ENCODE measurements at places on chromosomes 13 and 19.
A peak's percentile ranks its signal among the peaks of the same experiment; 100 is the strongest.

- no peak for DNase-seq
These were observed 82.1 kb upstream of the FRY start for GRCh38 chr13:31949486-31949885.

DNA sequence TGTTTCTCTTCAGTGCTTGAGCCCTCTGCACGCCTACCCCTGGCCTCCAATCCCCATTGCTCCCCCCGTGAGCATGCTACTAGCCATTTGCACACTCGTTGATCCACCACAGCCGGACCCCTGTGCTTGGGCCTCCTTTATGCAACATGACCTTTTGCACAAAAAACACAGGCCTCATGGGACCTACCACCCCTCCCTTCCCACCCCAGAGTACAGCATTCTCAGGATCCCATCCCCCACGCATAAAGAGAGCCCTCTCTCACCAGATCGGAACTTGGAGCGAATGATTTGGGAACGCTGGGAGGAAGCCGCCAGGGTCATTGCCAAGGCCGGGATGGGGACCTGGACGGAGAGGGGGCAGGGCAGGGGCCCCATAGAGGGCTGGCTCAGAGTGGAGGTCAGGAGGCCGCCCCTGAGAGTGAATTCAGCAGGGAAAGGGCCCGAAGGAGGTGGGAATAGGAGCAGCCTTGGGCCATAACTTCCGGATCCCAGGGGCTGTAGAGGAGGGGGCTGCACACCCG lies 754 bp downstream of the MAMSTR start:
- no peak for DNase-seq

- DNase-seq, result no peak
These were observed 1.6 kb downstream of the ESD start for GRCh38 chr13:46795321-46795720.

GRCh38 chr19:16116067-16116466 lies 4.4 kb downstream of the RAB8A start:
- no peak for DNase-seq

DNA sequence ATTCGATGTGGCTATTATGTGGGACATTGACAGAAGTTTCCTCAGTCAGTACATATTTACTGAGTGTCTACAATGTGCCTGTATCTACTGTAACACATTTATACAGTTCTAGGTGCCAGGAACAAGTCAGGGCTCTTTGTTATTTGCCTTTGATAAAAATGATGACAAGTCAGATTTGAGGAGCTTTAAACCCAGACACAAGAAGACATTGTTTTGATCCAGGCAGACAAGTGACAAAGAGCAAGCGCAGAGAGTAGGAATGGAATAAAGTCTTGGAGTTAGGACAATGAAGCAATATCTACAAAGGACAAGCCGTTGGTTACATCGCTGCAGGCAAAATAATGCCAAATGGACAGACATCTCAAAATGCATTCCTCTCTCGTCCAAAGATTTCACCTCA lies 70.1 kb downstream of the ITGBL1 start:
- no peak for DNase-seq

GRCh38 chr13:46893798-46894560 lies 2.9 kb downstream of the HTR2A start:
- DNase-seq, result no peak

- no peak for DNase-seq
These were observed 73.0 kb downstream of the CYSLTR2 start for GRCh38 chr13:48726711-48727110.

DNA sequence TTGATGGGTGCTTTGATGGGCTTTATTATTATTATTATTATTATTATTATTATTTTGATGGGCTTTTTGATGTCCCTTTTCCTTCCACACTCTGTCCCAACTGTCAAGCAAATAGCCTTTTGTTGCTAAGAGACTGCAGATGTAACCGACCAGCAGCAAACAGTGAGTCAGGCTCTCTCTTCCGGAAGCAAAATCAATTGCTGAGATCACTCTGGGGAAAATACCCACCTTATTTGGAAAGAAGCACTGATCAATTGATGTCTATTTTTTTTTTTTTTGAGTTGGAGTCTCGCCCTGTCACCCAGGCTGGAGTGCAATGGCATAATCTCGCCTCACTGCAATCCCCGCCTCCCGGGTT lies 2.9 kb downstream of the LDLR start:
- DNase-seq, result no peak

GRCh38 chr13:44516771-44517170 lies 59.4 kb downstream of the TSC22D1 start:
- no peak for DNase-seq

DNA sequence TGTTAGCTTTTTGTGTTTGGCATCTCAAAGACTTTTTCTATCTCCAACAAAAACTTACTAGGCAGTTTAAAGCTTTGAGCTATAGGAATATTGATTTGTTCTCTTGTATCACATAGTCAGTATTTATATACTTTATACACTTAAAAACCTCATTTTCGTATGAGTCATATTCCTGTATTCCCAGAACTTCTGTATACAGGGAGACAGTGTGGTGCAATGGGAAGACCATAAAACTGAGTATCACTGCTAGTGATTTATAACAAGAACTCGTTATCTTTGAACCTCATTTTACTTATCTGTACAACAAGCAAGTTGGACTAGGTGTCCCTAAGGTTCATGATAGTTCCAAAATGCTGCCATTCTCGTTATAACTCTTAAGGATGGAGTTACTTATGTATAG lies 6.3 kb downstream of the GPR180 start:
- no peak for DNase-seq

- no peak for DNase-seq
These were observed 2678.4 kb downstream of the PCDH9 start for GRCh38 chr13:64551755-64552154.

GRCh38 chr13:33615436-33615835 lies 202.5 kb upstream of the RFC3 start:
- DNase-seq, result peak; percentile 51

- no peak for DNase-seq
These were observed 41.0 kb downstream of the RFX2 start for GRCh38 chr19:6069268-6069791.

GRCh38 chr13:75299246-75299645 lies 182.7 kb downstream of the TBC1D4 start:
- no peak for DNase-seq

GRCh38 chr13:41386211-41386610 lies 71.1 kb upstream of the RGCC start:
- DNase-seq, result no peak

DNA sequence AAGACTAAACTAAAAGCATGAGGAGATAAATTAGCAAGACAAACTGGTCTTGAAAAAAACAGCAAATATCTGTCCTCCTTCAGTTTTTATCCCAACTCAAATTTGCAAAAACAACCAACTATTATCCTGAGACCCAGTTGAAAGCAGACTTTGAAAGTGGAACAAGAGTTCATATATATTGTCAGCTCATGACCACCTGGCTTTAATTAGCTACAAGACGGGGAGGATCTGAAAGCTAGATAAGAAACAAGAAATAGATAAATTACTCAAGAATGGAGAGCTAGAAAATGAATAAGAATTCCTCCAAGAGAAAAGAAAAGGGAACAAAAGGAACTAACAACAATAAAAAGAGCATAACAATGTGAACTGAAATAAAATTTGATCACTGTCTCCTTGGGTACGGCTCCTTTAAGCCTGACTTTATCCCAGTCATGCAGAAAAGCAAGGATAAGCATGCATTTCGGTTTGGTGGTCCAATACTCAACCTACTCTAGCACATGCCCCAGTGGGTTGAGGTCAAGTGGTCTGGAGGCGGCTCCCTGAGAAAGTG lies 246.9 kb downstream of the DCLK1 start:
- no peak for DNase-seq

GRCh38 chr19:42143341-42144234 lies 11.3 kb upstream of the POU2F2 start:
- no peak for DNase-seq

- DNase-seq, result no peak
These were observed 58.8 kb downstream of the RYR1 start for GRCh38 chr19:38492181-38492813.

DNA sequence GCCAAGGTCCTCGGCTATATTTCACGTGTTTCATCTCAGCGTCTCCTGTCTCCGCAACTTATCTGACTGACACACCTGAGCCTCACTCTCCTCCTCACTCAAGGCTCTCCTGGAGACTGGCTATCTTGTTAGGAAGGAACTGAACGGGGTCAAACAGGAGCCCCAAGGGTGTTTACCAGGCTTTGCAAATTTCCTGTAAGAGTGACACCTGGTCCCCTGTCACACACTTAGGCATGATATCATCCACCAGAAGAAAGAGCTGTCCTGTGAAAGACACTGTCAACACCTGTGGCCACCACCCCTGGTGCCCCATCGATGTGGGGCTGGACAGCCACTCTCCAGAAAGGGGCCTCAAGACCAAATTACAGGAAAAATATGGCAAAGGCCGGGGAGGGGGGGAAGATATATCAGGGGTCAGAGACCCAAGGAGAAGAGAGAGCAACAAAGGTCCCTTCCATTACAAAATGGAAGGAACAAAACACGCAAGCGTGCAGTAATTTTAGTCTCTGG lies 2.9 kb downstream of the CD70 start:
- DNase-seq, result no peak

Data from NCI-H1694 (cell line).